Stimulated activated CD4-positive, alpha-beta T cell treated with anti-CD3 and anti-CD28 coated beads, Interleukin-4, amount 100 ng/mL, for 24 hours (primary cell): ENCODE measurements at places on chromosomes 16 and 17.

GRCh38 chr17:39848600-39848999 lies 15.5 kb downstream of the IKZF3 start:
- DNase-seq, result no peak

DNA sequence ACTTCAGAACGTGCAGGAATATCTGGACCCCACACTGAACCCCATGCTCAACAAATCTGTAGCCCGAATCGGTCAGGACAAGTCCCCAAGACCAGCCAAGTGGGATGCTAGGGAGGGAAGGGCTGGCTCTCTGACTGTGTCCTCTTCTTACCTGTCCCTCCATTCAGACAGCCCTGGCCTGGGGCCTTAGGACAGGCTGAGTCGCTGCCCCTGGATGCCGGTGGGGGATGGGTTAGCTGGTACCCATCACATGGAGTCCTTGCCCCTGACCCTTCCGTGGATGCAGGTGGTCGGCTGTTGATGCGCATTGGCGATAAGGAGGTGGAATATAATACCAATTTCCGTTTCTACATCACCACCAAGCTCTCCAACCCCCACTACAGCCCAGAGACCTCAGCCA lies 16.0 kb upstream of the KDM6B start:
- no peak for DNase-seq

DNA sequence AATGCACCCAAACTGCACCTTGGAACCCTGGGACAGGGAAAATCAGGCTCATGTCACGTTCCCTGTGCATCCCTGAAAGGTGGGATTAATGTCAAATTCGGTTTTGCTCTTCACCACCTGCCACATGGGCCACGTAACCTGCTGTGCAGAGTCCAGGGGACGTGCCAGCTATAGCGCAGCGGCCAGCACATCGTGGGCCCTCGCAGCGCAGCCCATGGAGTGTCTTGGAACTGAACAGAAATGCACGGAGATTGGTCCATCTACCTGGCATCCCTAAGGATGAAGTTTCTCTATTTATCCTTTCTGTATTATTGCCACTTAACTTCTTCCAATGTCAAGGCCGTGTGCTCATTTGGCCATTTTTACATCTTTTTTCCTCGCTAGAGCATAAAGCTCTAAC lies 68.1 kb upstream of the TRAP1 start:
- DNase-seq, result no peak

GRCh38 chr16:87762620-87763019 lies 3.2 kb downstream of the KLHDC4 start:
- no peak for DNase-seq

DNA sequence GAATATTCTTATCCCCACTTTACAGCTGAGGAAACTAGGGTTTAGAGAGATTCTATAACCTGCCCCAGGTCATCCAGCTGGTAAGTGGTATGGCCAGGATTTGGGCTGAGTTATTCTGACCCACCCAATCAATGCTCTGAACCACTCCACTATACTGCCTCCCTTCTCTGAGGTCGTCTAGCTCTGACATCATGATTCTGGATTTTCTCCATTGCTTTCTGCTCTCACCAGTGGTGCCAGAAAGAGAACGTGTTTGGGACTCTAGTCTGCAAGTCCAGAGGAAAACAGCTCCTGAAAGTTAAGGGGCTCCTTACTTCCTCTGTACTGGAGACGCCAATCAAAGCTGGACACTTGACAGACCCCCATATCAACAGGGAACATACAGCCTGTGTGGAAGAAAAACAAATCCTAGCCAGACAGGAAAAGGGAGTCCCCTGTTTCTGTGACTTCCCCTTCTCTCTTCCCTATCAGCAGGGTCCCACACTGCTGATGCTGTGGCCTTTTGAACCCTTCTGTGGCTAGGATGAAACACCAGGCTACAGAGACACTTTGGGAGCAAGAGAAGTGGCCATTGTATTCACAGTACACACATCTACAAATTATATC lies 6.0 kb upstream of the EZH1 start:
- no peak for DNase-seq

- DNase-seq, result no peak
Measured at GRCh38 chr17:63042256-63042812, 76.3 kb downstream of the TANC2 start.

GRCh38 chr16:77169650-77170236 lies 21.2 kb upstream of the MON1B start:
- peak; percentile 44 for DNase-seq

DNA sequence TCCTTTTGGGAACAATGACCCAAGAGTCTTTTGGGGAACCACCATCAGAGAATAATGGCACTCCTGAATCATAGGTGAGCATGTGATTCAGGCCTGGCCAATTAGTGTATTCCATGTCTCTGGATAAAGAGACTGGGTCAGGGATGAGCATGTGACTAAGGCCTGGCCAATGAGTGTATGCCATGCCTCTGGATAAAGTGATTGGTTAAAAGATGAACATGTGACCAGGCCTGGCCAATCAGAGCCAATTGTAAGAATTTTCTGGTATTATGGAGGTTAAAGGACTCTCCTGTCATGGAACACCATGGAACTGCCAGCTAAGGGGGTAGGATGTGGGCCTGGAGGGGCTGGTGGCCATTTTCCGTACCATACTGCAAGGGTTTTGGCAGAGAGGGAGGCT lies 194.3 kb downstream of the C16orf78 start:
- DNase-seq, result no peak

DNA sequence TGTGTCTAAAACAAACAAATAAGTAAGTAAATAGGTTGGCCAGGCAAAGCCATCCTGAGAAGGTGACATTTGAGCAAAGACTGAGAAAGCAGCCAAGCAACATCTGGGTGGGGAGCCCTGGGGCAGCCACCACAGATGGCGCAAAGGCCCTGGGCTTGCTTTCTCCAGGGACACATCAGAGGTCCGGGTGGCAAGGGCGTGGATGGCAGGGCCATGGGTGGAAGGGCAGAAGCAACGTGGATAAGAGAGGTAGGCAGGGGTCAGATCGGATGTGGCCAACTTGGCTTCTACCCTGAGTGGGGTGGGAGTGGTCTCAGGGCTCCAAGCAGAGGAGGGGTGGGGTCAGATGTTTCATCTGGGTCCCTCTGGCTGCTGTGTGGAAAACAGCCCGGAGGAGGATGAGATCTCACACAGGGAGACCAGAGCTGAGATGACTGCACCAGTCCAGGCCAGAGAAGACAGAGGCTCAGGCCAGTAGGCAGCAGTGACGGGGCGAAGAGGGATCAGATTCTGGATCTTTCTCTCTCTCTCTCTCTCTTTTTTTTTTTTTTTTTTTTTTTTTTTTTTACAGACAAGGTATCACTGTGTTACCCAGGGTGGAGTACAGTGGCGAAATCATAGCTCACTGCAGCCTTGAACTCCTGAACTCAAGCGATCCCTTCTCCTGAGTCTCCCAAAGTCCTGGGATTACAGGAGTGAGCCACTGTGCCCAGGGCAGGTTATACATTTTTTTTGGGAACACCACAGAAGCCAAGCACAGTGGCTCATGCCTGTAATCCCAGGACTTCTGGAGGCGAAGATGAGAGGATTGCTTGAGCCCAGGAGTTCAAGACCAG lies 6.1 kb upstream of the SPN start:
- DNase-seq, result no peak
